ENCODE measurements at places on chromosomes 7 and 10.

DNA sequence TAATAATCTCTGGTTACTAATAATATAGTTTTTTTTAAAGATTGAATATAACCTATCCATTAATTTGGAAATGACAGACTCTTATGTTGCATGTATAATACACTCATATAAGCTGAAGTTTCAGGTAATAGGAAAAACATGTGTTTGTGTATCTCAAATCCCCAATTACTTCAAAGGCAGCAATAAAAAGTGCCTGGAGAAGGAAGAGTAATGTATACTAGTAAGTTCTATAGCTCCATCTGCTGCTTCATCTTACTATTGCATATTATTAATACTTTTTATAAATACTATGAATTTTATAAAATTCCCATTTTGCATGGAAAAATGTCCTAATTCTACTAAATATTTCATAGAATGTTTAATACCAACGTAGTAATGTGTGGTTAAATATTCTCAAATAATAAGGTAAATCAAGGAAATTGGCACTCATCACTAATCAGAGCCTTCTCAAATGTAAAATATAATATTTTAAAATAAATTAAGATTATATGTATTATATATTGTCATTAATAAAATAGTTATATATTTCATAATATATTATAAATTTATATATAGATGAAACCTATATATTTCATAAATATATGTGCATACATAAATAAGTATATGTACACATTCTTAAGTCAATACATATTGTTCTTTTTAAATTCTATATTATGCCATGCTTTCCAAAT lies 311.9 kb downstream of the HGF start:
- DNase-seq, result no peak

DNA sequence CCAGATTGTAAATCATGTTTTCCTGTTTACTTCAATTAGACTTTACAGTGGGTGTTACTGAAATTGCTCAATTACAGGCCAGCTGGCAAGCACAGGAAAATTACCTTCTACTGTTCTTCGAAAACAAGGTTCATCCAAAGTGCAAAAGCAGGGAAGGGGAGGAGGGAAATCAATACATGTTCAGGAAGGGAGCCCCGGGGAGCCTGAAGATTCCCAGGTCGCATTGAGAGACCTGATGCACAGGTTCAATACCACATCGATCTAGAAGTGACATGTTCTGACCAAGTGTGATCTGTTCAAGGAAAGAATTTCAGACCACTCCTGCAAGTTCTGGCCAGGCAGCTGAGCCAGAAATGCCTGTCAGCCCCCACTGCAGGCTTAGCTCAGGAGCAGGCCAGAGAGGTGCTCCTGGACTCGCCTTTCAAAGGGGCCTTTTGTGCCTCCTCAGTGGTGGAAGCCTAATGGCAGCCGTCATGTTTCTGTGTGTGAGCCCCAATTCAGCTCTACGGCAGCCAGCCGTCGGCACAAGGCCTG lies 35.9 kb downstream of the FAM53B start:
- DNase-seq, result no peak

DNA sequence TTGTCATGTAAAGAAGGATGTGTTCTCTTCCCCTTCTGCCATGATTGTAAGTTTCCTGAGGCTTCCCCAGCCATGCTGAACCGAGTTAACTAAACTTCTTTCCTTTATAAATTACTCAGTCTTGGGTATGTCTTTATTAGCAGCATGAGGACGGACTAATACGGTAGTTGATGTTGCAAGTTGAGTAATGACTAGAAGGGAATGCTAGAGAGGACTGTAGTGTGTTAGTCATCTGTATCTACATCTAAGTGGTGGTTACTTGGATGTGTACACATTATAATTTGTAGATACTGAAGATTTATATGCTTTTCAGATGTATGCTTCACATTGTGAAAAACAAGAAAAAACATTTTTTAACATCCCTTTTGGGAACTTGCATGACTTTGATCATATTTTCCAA lies 244.6 kb downstream of the POLR1F start:
- no peak for DNase-seq

DNA sequence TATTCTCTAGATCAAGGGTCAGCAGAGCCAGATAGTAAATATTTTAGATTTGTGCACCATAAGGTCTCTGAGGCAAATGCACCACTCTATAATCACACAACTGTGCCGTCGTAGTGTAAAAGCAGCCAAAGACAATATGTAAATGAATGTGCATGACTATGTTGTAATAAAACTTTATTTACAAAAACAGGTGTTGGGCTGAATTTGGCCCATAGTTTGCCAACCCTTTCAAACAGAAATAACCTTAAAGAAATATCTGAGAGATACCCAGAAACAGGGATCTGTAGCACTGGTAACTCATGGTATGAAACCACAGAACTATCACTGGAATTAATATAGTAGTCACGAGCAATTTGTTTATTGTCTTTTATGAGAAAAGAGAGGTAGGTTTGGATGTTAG lies 86.0 kb downstream of the ARID5B start:
- no peak for DNase-seq

- DNase-seq, result no peak
Measured at GRCh38 chr10:125064681-125065492, 95.5 kb downstream of the CTBP2 start.

- DNase-seq, result no peak
Measured at GRCh38 chr7:18208921-18209320, 181.3 kb upstream of the PRPS1L1 start.

All from T follicular helper cell (primary cell).